ENCODE measurements at places on chromosomes 7 and 10. TPM values are rescaled to one million over a fixed set of nuclear protein-coding genes. Genes with fewer than 3 reads are reported as not detected.

GPR85 gene
- polyA plus RNA-seq, result not detected

SLC26A5 gene
- polyA plus RNA-seq, result not detected

- no peak for DNase-seq
Observed at GRCh38 chr7:1526271-1526754, 4.2 kb upstream of the MAFK start.

ADAM22 gene
- 0.29 TPM for polyA plus RNA-seq

- no peak for DNase-seq
Observed at GRCh38 chr10:119022846-119023552, 6.5 kb upstream of the NANOS1 start.

DNA sequence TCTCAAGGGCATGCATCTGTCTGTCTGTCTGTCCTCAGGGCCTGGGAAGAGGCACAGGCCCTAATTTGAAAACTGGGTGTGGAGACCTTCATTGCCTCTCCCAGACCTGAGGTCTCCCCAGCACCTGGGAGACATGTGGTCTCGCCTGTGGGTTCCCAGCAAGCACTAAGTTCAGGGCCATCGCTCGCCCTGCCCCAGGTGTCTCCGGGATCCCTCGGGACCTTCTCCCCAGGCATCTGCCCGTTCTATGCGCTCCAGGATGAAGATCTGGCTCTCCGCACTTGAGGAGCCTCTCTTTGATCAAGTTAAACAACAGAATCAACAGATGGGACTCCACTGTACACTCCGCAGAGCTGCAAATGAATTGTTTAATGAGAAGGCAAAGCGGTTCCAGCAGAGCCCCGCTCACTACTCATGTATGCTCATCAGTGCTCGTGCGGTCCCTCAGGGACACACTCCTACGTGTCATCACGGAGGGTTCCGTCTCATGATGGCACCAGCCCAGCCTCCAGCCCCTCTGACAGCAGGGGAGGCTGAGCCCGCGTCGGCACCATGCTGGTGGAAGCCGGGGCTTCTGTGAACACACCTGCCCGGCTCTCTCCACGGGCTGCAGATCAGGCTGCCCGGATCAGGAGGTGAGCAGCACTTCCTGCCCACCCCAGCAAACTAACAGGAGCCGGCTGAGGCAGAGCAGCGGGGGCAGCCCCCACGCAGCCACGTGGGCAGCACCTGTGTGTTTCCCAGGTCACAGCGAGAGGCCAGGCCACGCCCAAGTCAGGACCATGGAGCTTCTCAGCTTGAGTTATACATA lies 132.8 kb downstream of the TCERG1L start:
- no peak for DNase-seq

DNA sequence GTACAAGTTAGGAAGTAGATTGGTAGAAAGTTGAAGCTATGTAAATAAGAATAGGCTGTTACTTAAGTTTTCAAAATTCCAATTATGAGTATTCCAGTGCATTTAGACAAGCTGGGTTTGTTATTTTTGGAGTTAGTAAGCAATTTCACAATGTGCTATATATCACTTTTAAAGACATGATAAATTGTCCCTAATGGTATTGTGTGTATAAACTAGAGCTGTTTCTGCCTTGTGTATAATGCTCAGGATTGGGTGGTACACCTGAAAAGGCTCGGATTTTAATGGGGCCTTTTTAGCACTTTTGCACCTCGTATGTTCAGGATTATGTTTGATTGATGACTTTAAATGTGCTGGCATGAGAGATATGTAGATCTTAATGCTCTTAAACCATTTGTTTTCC lies 175.8 kb downstream of the VTI1A start:
- no peak for DNase-seq

- DNase-seq, result no peak
Observed at GRCh38 chr7:43283706-43284105, 171.3 kb downstream of the HECW1 start.

DNA sequence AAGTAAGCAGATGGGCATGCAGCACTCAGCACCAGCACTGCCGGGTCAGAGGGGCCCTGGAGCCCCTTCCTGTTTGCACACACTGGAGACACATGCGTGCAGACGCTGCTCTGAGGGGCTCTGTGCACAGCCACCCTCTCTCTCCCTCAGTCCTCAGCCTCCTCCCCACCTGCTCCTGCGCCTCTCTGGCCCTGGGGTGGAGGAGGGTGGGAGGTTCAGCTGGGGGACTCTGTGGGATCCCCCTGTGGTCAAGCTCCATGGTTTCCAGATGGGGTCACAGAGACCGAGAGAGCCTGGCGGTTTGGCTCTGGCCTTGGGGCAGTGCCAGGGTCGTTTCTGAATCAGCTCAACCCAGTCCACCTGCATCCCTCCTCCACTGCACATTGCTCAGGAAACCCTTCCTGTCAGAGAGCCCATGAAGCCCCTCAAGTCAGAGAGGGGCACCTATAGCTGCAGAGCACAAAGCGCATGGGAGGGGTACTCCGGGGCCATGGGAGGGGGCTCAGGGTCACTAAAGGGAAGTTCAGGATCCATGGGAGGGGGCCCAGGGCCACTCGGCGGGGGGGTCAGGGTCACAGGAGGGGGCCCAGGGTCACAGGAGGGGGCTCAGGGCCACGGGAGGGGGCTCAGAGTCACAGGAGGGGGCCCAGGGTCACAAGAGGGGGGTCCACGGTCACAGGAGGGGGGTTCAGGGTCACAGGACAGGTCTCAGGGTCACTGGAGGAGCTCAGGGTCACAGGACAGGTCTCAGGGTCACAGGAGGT lies 161.7 kb downstream of the ADARB2 start:
- DNase-seq, result no peak

SEMA4G gene
- 13.5 TPM for polyA plus RNA-seq

DNA sequence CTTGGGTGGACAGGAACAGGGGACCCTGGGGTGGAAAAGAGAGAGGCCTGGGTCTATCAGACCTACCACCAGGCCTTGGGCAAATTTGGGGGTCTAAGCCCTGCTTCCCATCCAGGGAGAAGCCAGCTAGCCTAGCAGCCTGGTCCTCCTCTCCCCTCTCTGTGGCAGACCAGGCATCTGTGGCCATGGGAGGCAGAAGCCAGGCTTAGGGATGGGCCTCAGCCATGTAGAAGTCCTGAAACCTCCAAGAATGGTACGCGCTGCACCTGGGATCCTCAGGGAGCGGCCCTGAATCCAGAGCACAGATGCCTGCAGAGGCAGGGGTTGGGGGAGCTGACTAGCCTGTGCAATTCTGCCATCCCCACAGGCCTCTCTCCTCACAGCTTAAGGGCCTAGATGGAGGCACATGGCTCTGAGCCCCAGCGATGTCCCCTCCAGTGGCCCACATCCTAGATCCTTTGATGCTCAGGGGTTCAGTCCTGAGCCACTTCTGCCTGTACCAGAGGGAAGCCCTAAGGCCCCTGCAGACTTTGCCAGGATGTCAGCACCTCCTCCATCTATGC lies 21.2 kb downstream of the GRID1 start:
- DNase-seq, result no peak

KLF14 gene
- polyA plus RNA-seq, result not detected

DNA sequence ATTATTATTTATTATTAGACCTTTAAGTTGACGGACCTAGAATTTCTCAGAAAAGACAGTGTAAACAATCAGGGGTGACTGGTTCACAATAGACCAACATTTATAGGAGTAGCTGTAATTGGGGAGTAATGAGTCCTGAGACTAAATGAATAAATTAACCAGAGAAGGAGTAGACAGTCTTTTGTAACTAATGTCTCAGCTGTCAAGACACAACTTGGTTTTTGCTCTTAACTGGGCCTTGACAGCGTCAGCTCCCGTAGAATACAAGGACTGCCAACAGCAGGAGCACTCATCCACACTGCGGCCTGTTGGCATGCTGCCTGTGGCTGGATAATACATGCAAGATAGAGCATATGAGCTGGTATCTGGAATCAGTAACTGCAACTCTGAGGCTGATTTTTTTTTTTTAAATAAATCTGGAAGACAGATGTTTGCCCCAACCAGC lies 123.9 kb downstream of the CACNA2D1 start:
- peak; percentile 32 for DNase-seq

PRPS1L1 gene
- polyA plus RNA-seq, result not detected

GRCh38 chr7:73973091-73973490 lies 54.9 kb upstream of the ELN start:
- DNase-seq, result no peak

GRCh38 chr7:39221901-39222300 lies 244.2 kb downstream of the POU6F2 start:
- DNase-seq, result no peak

DNA sequence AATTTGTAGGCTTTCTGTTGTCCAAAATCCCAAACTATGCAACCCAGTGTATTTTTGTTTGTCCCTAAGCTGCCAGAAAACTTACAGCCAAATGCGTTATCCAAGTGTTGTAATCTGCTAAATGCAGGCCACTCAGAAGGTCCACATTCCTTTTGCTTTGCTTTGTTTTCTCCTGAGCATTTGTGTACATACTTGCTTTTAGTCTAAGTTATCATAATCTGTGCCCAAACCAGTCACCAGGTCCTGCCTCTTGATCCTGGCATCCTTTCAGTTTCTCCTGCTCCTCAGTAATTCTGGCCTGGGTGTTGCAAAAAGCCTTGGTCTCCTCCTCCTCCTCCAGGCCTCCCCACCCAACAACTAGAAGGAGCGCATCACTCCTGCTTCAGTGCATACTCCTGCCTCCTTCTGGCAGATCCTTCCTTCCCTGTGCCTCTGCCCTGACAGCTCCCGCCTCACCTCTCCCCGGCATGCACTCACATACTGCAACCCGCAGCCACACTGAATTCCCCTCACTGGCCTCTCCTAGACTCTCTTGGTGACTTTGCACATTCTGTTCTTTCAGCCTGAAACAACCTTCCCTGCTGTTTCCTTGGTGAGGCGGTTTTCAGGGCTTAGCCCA lies 2.3 kb downstream of the DENND2A start:
- DNase-seq, result no peak

- DNase-seq, result no peak
Observed at GRCh38 chr7:97001221-97001620, 4.1 kb upstream of the DLX6 start.

- DNase-seq, result peak; percentile 64
Observed at GRCh38 chr10:100009283-100009792, 409 bp downstream of the DNMBP start.

DNA sequence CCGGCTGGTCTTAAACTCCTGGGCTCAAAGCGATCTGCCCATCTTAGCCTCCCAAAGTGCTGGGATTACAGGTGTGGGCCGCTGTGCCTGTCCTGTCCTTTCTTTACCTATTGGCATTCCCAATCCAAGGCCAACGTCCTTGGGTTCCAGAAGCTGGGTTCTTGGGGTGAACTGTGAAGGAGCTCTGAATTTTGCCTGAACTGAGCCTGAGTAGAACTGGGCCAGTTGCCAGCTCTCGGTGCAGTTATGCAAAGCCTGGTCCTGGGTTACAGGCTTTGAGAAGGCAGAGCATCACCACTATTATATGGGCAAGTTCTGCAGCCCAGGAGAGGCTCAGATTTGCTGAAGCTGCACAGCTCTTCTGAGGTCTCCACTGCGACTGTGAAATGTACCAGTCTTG lies 24.6 kb upstream of the SH2D4B start:
- DNase-seq, result no peak

GRCh38 chr10:70115948-70116682 lies 16.5 kb downstream of the AIFM2 start:
- DNase-seq, result peak; percentile 45

OGDHL gene
- polyA plus RNA-seq, result 0.22 TPM

- no peak for DNase-seq
Observed at GRCh38 chr10:48271047-48271730, 3.3 kb downstream of the FRMPD2 start.

DNA sequence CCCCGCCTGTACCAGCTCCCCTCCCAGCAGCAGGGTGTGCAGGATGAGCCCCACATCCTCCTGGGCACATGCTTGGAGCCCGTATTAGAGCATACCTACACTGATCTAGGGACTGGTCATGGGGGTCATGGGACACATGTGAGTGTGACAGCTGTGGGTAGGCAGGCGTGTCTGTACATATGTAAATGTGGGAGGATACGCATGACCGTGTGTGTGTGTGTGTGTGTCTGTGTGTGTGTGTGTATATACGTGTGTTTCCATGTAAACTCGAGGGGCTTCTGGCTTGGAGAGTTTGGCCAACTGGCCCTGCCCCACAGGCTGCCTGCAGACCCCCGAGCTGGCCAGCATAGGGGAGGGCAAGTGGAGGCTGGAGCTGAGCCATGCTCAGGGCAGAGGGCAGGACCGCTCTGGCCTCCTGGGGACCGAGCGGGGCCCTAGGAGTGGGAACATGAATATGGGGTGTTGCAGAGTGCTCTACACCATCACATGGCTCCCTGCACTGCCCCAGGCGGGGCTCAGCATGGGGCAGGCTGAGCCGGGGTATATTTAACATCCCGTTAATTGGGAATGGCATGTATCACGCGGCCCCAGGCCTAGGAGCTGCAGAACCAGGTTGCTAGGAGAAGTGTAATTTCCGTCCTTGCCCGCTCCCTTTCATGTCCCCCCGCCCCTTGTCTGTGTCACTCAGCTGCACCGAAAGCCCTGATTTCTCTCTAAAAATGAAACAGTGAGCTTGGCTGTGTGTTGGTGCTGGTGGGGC lies 152.7 kb upstream of the PCBD1 start:
- DNase-seq, result no peak

- peak; percentile 59 for DNase-seq
Observed at GRCh38 chr7:129959471-129960203, 6.9 kb upstream of the UBE2H start.

DNA sequence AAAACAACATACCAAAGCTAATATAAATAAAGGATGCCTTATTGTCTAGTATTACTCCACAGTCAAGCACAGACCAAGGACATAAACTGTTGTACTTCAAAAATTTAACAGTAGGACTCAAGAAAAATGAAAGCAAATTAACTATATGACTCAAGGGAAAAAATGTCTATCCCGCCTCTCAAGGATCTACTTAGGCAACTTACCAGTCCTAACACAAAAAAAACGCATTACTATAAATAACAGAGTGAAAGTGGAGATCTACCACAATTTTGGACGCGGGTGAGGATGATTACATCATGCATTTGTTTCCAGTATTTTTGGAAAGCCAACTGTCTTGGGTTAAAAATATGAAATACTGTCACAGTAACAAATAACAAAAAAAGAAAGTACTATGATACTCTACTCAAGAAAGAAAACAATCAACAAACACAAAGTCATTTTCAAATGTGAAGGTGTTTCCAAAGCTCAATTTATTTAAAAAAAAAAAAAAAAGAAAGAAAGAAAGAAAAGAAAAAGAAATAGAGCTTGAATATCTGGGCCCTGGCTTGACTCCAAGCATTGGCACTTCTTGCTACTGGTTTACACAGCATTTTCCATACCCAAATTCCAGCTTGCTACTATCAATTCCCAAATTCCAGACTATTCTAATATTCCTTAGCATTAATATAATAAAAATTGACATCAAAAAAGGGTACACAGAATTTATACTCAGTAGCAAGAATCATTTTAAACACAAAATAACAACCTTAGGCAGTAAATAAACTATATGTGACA lies 99.4 kb downstream of the RSU1 start:
- DNase-seq, result no peak
